ENCODE measurements at places on chromosomes 2 and 18. TPM values are rescaled to one million over a fixed set of nuclear protein-coding genes. Genes with fewer than 3 reads are reported as not detected.

CCDC178 gene
- not detected for total RNA-seq

MMADHC gene
- total RNA-seq = 195 TPM

ABCB11 gene
- total RNA-seq = not detected

DYNAP gene
- not detected for total RNA-seq

- DNase-seq = no peak
These were observed 61.5 kb upstream of the NFE2L2 start for GRCh38 chr2:177326005-177326404.

DNA sequence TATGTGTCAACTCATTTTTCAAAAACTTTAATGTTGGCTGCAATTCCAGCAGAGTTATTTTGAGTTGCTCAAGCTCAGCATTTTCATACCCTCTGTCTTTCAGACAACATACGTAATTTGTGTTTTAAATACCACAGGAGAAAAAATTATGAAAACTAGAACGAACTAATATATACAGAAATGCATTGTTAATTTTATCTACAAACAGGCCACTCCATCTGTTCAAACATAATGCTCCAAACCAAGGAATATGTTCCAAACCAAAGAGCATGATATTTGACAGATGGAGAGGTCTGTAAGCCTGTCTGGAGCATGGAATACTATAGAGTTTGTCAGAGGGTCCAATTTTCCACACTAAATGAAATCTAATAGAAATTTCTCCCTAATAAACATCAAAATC, 536.2 kb upstream of the FSIP2 start:
- DNase-seq = no peak

DNA sequence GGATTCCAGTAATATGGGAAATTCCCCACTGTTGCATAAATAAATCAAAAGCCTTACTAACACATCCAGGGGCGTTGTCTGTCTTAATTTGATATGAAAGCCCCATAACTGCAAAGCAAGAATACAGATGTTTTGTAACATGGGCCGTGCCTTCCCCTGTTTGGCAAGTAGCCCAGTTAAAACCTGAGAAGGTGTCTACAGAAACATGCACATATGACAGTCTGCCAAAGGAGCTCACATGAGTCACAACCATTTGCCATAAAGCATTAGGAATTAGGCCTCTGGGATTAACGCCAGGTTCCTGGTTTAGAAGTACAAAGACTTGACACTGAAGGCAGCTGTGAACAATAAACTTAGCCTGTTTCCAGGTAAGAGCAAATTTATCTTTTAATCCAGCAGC, 43.1 kb upstream of the LONRF2 start:
- DNase-seq = peak; percentile 51

- no peak for DNase-seq
These were observed 208.2 kb downstream of the CCDC178 start for GRCh38 chr18:33232318-33232626.

DNA sequence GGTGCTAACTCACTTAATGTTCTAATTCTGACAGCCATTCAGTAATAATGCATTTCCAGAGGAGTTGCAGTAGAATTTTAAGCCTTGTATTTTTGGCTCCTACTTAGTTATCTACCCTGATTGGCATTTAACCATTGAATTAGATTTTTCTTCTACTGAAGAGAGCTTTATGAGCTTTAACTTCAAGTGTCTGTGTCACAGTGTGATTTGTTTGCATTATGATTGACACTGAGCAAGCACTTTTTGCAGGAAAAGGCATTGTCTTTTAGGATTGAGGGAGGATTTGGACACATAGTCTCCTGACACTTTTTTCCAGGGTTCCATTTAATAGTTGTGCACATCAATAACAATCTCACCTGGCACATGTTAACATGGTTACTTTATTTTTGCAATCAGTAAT, 26.7 kb downstream of the LYPD6 start:
- DNase-seq = no peak

DNA sequence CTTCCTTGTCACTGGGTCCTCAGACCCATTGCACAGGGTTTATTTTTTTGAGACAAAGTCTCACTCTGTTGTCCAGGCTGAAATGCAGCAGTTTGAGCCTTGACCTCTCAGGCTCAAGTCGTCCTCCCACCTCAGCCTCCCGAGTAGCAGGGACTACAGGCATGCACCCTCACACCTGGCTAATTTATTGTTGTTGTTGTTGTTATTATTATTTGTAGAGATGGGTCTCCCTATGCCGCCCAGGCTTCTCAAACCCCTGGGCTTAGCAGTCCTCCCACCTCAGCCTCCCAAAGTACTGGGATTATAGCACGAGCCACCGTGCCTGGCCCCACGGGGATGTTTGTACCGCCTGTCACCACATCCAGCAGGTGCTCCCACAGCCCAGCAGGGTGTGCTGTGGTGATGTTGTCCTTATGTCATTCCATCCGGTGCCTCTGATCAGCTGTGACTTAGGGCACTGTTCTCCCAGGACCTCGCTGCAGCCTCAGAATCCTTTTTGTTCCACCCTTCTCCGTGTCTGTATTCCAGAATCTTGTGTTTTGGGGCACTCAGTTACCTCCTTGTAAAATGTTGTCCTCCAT, 182.3 kb downstream of the INO80D start:
- no peak for DNase-seq

DNA sequence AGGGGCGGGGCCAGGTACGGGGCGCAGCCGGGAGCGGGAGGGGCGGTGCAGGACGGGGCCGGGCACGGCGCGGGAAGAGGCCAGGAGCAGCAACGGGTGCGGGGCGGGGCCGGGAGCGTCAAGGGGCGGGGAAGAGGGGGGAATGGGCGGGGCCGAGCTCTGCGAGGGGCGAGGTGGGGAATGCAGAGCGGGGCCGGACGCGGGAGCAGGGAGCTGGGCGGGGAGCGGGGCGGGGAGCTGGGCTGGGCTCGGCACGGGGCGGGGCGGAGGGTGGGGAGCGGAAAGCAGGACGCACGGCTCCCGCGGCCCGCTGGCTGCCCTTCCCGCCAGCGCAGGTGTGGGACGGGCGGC, at the start of gene IMPA2:
Gene IMPA2 (plus strand): TSS at position 316 of the 351 bp plus-strand sequence. CDS start 163 bp downstream, outside the sequence.
- DNase-seq = no peak

- no peak for DNase-seq
These were observed 36.7 kb downstream of the FN1 start for GRCh38 chr2:215399067-215399716.

DNA sequence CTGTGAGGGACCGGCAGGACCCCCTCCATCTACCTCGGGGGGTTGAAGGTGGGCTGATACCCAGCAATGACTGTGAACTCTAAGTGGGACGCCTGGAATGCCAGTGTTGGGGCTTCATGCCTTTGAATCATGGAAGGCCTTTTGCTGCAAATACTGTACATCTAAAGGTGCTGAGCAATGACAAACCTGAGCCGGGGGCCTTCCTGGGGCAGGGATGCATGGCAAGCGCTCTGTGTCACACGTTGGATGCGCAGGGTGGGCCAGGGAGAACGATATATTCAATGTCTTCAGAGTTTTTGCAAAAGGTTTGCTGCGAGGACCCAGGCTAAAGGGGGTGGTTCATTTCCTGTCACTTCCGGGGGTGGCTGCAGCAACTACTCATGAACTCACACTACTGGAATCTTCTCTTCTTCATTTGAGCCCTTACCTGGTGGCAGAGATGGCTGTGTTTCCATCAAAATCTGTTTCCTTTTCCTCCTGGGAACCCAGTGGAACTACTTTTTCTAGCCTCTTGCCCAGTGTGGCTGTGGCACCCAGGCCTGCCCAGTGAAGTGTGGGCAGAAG, 24.1 kb upstream of the INHBB start:
- no peak for DNase-seq

GRCh38 chr2:51003345-51004192, 28.4 kb downstream of the NRXN1 start:
- DNase-seq = no peak

DNA sequence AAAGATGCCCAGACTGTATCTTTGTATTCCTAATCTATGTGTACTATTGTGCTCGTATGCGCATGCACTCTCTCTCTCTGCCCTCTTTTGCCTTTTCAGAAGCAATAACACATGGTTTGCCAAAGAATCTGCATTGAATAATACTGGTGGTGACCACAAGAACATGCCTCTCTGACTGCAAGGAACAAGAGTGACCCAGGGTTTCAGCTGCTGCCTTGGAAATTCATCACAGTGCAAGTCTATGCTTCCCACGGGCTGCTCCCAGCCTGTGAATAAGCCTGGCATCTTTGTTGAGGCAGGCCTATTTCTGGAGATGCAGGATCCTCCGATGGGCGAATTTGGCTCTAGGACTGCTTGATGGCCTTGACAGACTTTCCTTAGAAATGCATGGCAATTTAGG, 689.4 kb upstream of the FANCL start:
- no peak for DNase-seq
